ENCODE measurements at places on chromosomes 12 and 14. TPM values are rescaled to one million over a fixed set of nuclear protein-coding genes. Genes with fewer than 3 reads are reported as not detected.

DNA sequence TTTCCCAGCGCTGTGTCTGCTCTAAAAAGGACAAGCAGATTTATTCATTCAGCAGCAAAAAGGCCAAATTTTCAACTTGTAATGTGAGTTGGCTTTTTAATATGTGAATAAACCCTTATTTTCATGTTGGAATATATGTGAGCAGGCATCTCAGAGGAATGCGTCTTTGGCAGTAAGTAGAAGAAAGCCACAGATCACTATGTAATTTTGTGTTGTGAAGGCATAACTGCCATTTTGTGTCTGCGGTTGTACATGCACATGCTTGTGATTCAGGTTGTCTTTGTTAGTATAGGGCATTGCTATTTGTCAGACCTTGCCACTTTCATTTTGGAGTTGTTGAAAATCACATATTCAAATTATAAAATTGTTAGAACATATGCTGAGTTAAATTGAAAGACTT, 398.8 kb upstream of the RGS6 start:
- no peak for DNase-seq

- DNase-seq, result no peak
These were observed at the start of gene TMEM229B for GRCh38 chr14:67487937-67488893. TSS of gene TMEM229B (minus strand) at chr14:67488721. CDS start at chr14:67473923, 14,798 bp downstream.

- DNase-seq, result no peak
These were observed 45.0 kb upstream of the CCDC91 start for GRCh38 chr12:28145216-28145615.

DNA sequence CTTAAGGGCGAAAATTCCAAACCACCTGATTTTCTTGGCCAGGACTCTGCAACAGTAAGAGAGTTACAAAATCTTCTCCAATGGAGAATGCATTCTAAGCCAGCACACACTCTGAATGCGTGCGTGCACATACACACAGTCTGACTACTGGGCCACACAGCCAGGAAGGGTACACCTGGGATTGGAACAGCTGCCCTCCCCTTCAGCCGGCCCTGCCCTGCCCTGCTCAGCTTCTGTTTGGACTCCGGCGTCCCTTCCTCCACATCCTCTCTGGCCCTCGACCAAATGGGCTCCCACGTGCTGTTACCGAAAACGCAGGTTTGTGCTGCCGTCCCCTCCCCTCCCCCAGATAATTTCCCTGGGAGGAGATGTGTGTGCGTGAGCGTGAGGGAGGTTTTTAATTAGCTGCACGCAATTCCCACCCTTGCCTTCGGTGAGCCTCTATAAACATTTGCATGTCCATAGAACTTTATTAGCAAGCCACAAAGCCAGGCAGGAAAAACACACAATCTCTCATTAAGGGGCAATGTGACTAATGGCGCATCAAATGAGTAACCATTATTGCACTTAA, 43.0 kb downstream of the CCNK start:
- DNase-seq, result no peak

DNA sequence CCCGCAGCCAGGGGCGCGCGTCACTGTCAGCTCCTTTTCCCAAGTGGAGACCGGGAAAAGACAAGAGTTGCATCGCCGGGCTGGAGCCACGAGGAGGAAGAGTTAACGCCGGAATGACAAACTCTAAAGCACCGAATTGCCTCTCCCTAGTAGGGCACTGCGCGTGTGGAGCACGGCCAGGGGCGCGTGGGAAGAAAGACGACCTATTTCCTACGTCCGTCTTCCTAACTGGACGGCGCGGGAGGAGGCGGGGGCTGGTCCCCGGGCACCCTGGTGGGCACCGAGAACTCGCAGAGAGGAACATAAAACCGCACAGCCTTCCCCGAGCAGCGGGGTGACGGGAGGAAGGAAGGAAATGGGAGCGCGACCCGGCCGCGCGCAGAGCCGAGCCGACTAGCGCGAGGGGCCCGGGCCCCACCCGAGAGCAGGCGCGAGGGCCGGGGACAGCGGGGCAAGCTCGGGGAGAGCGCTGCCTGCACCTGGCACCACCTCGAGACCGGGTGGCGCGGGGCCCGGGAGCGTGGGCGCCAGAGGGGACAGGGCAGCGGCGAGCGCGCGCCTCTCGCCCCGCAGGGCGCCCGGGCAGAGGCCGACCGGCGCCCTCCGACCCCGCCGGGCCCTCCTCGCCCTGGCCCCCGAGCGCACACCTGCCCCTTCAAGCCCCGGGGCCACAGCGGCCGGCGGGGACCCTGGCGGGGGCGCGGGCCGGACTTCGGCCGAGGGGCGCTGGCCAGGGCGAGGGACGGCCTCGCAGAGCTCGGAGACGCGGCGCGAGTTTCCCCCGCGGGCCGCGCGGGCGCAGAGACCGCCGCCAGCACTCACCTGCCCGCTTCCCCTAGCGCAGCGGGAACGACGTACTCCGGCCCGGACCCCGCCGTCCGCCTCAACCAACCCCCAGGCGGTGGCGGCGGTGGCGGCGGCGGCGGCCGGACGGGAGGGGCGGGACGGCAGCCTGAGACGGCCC, at the start of gene SETD3:
Gene SETD3, minus strand, starts transcription at position 954 of the 964 bp plus-strand sequence. CDS start 15,054 bp downstream, outside the sequence.
- peak; percentile 15 for DNase-seq

GRCh38 chr14:77040741-77041653, 12.5 kb upstream of the IRF2BPL start:
- no peak for DNase-seq

DNA sequence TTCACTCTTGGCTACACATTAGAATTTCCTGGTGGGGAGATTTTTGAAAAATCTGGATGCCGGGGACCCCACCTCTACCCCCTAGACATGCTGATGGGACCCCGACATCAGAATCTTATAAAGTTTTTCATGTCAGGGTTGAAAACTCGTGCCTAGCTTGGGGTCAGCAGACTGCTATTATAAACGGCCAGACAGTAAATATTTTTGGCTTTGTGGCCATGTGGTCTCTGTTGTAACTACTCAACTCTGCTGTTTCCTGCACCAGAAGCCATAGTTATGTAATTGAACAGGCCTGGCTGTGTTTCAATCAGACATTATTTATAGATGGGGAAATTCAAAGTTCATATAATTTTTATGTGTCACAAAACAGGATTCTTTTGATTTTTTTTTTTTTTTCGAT, 41.6 kb downstream of the ACACB start:
- no peak for DNase-seq

GRCh38 chr12:9977916-9978315, 6.7 kb downstream of the CLEC12A start:
- no peak for DNase-seq

- DNase-seq, result no peak
These were observed 13.4 kb upstream of the ITPR2 start for GRCh38 chr12:26846416-26846815.

DNA sequence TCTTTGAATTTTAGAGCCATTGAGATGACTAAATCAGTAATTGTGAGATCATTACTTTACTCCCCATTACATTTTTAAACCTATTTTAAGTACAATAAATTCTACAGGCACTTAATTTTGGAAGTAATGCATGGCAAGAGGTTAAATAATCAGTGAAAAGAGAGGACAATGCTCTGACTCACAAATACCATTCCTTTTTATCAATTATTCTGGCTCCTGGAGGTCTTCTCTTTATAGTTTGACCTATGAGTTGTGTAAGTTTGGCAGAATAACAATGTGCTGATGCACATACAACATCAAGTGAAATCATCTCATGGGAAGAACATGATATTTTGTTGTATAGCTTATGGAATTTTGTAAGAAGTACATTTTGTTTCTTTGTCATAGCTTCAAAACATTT, 166.7 kb downstream of the TMTC3 start:
- no peak for DNase-seq

DNA sequence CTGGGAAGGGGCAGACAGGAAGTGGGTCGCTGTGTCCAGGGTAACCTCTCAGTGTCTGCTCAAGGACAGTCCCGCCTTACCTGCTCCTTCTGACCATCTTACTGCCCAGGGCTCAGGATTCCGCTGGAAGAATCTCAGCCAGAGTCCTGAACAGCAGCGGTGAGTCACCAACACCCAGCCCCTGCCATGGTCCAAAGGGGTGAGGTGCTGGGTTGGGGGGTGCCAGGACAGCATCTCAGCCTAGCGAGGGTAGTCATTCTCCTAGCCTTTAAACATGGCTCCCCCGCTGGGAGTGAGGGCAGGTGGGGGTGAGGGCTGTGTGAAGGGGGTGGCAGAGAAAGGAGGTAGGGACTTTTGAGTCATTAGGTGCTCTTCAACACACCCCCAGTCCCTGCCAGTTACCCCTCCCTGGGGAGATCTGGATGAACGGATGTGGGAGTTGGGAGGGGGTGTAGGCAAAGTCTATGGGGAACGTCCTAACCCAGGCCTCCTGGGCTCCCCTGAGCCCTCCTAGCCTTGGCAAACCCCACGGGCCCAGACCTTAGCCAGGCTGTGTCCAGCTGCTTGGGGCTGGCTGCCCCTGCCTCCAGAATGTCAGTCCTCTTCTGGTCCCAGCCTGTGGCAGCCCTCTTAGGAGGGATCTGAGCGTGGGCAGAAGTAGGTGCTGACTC, 2.5 kb downstream of the TAMALIN start:
- no peak for DNase-seq

DNA sequence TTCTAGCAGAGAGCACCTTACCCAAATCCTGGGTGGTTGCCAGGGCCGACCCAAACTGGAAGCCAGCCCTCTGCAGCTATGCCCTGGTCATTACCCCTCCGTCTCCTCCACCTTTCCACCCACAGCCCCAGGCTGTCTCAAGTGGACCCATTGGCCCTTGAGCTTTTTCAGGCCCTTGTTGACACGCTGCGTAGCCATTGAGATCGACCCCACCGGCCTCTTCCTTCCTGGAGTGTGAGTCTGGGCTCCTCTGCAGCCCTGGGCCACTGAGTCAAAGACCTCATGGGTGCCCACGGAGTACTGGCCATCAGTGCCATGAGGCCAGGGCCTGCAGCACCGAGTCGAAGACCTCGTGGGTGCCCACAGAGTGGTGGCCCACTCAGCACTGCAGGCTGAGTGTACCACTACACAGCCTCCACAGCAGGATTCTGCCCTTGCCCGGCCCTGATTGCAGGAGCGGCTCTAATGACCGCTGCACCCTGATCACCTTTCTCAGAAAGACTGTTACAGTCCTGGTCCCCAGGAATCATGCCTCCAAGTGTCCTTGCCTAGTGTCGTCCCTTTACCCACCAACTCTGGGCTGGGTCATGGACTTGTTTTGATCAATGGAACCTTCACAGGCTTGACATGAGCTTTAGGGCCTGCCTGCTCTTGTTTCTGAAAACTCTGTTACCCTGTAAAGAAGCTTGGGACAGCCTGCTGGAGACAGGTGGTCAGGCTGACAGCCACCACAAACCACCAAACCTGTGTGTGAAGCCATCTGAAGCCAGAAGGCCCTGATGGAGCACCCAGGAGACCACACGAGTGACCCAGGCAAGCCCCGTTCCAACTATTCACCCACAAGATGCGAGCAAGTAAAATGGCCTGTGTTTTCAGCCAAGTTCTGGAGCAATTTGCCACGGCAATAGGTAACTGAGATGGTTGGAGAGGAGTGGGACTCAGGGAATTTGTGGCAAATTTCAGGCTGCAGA, 39.6 kb upstream of the TRAF3 start:
- no peak for DNase-seq

- DNase-seq, result no peak
These were observed 713.2 kb downstream of the FLRT2 start for GRCh38 chr14:86243158-86243557.

- no peak for DNase-seq
These were observed 55.1 kb downstream of the ATXN2 start for GRCh38 chr12:111544032-111544431.

- DNase-seq, result no peak
These were observed 858.2 kb downstream of the VRK1 start for GRCh38 chr14:97655169-97655948.

- DNase-seq, result no peak
These were observed 109.8 kb upstream of the BCAT1 start for GRCh38 chr12:25058658-25059058.

DNA sequence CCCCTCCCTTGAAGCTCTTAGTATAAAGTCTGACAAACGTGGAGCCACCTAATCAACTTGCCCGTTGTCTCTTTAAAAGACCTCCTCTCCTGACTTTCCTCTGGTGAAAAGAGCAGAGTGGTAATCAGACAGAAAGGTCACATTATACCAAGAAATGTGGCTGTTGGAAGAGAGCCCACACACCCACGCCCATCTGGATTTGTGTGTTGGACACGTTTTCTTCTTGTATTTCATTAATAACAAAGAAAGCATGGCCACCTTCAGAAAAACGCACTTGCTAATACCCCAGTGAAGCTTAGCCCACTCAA, 41.3 kb downstream of the CCDC60 start:
- DNase-seq, result no peak

- DNase-seq, result no peak
These were observed 60.3 kb downstream of the NUAK1 start for GRCh38 chr12:106078358-106079010.

GRCh38 chr12:4091016-4091743, 182.4 kb upstream of the CCND2 start:
- no peak for DNase-seq

- DNase-seq, result no peak
These were observed 31.7 kb downstream of the SMOC1 start for GRCh38 chr14:69910871-69911270.

- DNase-seq, result no peak
These were observed 152.2 kb upstream of the RASSF8 start for GRCh38 chr12:25806271-25806670.

DNA sequence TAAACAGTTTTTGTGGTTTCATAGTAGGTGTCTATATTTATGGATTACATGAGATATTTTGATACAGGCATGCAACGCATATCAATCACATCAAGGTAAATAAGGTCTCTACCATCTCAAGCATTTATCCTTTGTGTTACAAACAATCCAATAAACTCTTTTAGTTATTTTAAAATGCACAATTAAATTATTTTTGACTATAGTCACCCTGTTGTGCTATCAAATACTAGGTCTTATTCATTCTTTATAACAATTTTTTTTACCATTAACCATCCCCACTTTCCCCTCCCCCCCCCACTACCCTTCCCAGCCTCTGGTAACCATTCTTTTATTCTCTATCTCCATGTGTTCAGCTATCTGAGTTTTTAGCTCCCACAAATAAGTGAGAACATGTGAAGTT, 175.7 kb upstream of the FBXO33 start:
- no peak for DNase-seq

- no peak for DNase-seq
These were observed 97.1 kb upstream of the CDKN3 start for GRCh38 chr14:54299410-54300363.

GRCh38 chr12:27001663-27002062, 12.5 kb downstream of the TM7SF3 start:
- DNase-seq, result no peak

The RFLNA gene
- 7.5 TPM for polyA plus RNA-seq

The TAS2R7 gene
- polyA plus RNA-seq, result not detected

The CLEC1A gene
- 2.6 TPM for polyA plus RNA-seq

The DLGAP5 gene
- 35.3 TPM for polyA plus RNA-seq

The ZBTB1 gene
- polyA plus RNA-seq, result 70.7 TPM

The GDF3 gene
- polyA plus RNA-seq, result 0.89 TPM

The HIGD1C gene
- polyA plus RNA-seq, result not detected

The IL22 gene
- polyA plus RNA-seq, result not detected

The OAS1 gene
- 15.4 TPM for polyA plus RNA-seq

Measured in left renal pelvis (tissue), 4 donors.